ENCODE measurements at places on chromosomes 7 and 10.

DNA sequence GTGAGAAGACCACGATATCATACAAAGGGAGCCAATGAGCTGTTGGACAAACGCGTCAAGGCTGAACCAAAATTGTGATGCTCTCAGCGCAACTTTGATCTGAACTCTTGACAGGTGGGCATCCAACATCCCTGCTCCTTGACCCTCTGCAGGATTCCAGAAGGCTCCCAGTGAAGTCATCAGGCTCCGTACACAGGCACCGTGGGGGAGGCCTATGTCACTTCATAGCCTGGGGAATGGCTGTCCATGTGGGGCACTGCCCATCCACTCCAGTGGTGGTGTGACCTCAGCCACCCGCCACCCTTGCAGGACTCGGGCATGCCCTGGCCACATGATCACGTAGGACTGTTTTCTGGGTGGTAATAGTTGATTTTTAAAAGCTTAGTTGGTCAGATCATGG lies 233.8 kb upstream of the GRB10 start:
- no peak for DNase-seq

DNA sequence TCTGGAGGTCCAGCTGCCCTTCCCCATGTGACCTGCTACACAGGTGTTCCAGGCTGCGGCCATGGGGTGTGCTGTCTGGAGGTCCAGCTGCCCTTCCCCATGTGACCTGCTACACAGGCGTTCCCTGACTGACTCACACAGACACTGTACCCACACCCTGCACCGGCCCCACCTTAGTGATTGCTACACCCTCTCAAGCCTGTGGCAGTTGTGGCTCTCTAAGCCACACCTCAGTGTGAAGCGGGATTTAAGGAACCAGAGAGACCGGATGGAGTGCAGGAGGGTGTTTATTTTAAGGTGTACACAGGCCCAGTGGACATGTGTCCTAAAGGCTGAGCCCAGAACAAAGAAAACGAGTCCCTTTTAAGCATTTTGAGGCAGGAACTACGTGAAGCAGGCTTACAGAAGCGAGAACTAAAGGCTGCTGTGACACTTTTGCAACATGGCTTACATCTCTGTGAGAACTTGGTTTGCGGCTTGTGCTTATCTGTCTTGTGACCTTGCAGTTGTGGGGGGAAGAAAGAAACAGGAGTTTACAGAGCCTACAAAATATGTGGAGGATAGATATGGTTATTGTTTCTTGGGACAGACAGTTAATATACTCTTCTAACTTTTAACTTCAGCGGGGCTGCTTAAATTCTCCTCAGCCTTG lies 326.4 kb downstream of the PAXIP1 start:
- DNase-seq: no peak

- DNase-seq: no peak
Observed at GRCh38 chr7:22668971-22669401, 58.0 kb upstream of the IL6 start.

- DNase-seq: no peak
Observed at GRCh38 chr7:25926009-25926408, 226.0 kb upstream of the NFE2L3 start.

GRCh38 chr7:77425101-77426051 lies 9.2 kb upstream of the GSAP start:
- no peak for DNase-seq

GRCh38 chr7:47690902-47691558 lies 109.1 kb upstream of the TNS3 start:
- DNase-seq: no peak

DNA sequence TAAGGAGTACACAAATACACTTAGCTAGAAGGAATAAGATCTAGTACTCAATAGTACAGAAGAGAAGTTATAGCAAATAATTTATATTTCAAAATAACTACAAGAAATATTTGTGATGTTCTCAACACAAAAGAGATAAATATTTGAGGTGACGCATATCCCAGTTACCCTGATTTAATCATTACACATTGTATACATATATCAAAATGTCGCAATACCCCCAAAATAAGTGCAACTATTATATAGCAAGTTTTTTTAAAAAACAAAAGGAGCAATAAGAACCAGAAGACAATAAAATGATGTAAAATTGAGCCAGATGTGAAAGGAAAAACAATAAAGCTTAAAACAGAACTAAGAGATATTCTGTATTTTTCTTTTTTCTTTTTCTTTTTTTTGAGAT lies 59.3 kb upstream of the KIAA1217 start:
- DNase-seq: no peak

DNA sequence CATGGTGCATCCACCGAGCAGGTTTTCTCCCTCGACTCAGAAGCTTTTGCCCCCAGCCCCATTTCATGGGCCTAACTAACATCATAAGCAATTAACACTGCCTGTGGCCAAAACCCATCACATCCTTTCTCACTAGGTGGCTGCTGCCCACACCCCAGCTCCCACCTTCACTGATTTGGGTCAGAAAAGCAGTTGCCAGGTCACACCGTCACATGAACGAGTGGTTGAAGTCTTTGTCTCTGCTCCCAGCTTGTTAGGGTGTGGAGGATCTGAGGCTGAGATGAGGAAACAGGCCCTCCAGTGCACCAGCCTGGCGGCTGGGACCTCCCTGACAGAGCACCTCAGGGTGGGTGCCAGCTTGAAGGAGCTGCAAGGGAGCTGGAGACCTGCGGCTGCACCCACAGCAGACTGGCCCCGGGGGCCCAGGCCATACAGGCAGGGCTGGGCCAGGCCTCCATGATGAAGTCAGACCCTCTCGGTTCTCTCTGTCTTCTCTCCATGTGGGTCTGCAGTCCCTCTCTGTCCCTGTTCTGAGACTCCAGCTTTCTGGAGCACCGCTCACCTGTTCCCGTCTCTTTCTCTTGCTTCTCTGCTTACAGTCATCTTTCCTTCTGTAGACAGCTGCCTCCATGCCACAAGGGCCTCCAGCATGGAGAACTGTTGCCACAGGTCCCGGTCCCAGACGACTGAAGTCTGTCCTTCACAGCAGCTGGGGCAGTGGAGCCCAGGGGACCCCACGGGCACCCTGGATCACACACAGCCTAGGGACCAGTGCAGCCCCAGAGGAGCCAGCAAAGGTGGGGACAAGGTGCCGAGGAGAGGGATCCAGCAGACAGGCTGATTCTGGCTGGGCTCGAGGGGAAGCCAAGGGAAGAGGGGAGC lies 13.8 kb upstream of the INPP5A start:
- DNase-seq: no peak

DNA sequence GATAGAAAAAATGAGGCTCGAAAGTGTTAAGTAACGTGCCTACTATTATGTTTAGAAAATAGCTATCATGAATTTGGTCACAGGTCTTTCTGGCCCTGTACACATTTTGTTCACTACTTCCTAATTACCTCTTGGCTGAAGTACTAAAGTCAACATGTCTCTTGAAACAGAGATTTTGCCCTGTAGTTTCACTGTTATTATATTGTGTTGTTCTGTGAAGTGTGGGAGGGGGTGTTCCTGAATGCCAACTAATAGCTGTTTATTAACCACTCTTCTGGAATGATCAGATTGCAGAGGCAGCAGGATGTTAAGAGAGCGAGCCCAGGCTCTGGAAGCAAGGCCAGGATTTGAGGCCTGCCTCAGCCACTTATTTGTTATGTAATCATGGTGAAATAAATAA lies 72.1 kb downstream of the RNF133 start:
- no peak for DNase-seq

All from stimulated activated CD8-positive, alpha-beta memory T cell treated with anti-CD3 and anti-CD28 coated beads, Interleukin-4, amount 100 ng/mL, for 4 hours (primary cell).